ENCODE measurements at places on chromosomes 4 and X.

GRCh38 chr4:2093265-2093664 is 34.1 kb downstream of the NAT8L start:
- DNase-seq: no peak

DNA sequence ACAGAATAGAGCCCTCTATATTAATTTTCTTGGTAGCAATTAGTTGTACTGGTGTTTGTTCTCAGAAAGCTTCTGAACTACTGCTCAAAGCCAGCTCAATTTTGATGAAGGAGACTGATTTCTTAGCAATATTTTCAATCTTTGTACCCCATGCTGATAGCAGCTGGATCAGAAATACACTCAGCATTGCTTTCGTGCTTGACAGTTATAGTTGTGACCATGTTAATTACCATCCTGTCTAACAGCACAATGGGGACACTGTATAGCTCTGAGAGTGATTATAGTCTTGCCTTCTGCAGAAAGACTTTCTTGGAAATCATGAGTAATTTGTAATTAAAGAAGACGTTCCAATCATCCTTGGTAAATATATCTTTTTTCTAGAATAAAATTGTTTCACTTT is 79.7 kb upstream of the GNPDA2 start:
- DNase-seq: no peak

- DNase-seq: no peak
Measured at GRCh38 chr4:21869978-21870745, 78.4 kb downstream of the KCNIP4 start.

GRCh38 chr4:95183656-95184408 is 364.9 kb downstream of the UNC5C start:
- DNase-seq: no peak

- DNase-seq: no peak
Measured at GRCh38 chrX:41142130-41142910, 57.1 kb downstream of the USP9X start.

DNA sequence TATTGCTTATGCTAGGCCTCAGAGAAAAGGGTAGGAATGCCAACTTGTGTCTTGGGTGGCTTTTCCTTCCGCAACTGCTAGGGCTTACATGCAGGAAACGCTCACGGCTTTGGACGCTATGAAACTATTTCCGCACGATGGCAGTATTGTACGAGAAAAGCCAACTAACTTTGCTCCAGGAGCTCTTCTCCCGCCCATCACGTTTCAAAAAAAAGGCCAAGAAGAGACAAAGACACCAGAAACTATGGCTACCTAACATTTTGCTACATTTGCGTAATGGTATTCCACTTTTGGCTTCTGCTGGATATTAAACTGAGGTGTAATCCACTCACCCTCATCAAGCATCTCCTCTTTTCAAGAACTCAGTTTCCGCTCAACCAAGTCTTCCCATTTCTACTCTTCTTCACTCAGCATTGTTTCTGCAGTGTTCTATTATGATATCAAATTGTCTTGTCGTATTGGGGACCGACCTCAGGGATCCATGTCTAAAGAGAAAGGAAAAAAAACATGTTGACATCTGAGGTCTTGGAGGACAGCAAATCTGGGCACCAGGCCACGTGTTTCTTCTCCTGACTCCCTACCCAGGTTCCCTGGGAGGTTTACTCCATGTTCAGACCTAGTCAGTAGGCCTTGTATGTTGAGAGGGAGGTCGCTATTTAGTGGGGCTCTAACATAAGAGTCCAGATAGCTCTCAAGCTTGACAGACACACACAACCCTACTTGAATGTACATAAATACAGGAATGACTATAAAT is 239.4 kb upstream of the STK26 start:
- peak; percentile 60 for DNase-seq

- DNase-seq: no peak
Measured at GRCh38 chrX:38746102-38746501, 55.2 kb upstream of the MID1IP1 start.

- DNase-seq: no peak
Measured at GRCh38 chrX:16992445-16992844, 46.0 kb downstream of the REPS2 start.

GRCh38 chr4:139840773-139841172 is 175.2 kb downstream of the MGST2 start:
- no peak for DNase-seq

GRCh38 chrX:46165411-46165810 is 379.8 kb downstream of the ZNF674 start:
- peak; percentile 37 for DNase-seq

GRCh38 chrX:136210243-136210642 is 41.0 kb downstream of the MAP7D3 start:
- no peak for DNase-seq

GRCh38 chrX:43333543-43333942 is 322.6 kb upstream of the MAOA start:
- no peak for DNase-seq

GRCh38 chrX:153673428-153674218 is at the start of gene PNCK:
TSS of gene PNCK (minus strand) at chrX:153673813. CDS start at chrX:153673076, 737 bp downstream.
- no peak for DNase-seq

DNA sequence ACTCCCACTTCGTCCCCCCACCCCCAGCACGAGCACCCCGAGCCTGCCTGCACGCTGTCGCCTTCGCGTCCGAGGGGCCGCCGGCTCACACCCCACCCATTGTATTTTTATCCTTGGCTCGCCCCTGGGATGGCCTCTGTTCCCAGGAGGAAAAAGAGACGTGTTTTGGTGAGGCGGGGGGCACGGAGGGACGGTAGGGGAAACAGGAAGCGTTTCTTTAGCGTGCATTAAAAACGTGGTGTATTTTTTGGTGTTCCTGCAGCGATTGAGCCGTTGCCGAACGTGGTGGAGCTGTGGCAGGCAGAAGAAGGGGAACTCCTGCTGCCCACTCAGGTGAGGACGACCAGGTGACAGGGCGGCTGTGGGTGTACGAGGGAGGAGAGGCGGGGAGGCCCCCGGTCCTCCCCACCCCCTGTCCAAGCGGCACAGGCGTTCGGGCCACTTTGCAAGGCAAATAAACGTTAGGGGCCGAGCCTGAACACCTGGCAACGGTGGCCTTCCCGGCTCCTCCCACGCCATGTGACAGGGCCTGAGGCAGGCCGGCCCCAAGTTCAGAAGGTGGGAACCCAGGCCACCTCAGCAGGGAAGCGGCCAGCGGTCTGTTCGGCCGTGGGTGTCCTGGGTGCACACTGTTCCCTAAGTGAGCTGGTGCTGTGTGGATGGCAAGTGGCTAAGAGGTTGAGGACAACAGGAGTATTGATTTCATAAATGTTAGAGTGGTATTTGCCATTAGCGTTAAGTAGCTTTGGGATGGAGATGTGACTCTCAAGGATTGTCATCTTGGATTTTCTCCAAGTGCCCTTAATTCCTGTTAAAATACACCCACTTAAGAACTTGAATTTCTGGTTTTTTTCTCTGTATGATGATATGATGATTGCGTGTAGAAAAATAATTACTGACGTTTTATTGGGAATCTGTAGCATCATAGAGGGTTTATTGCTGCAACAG is 1.1 kb downstream of the TMEM131L start:
- no peak for DNase-seq

DNA sequence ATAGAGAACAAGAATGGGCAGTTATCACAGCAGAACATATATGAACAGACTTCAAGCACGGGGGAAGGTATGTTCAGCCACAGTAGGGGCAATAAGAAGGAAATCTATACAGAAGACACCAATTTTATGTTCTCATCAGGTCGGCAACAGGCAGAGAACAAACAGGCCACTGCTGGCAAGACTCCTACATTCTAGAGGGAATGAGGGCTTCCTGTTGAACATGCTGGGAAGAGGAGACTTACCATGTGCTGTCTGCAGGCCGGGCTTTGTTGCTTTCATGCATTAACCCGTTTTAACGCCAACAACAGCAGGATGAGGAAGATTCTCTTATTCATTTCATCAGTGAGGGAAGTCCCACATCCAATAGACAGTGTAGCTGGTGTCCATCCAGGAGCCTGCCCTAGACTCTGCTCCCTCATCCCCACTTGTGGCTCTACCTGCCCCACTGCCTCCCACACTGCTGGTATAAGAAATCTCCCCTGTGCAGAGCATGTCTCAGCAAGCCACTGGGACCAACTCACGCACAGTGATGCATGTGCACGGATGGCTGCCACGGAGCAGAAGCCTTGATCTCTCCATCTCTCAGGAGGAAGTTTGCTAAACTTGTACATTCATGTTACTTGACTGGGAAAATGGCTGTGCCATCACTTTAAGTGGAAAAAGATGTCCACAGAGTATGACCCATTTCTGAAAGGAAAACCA is 84.5 kb downstream of the ACOX3 start:
- DNase-seq: no peak

GRCh38 chrX:107686026-107686425 is 57.7 kb downstream of the PRPS1 start:
- DNase-seq: no peak

- DNase-seq: no peak
Measured at GRCh38 chr4:2961811-2962441, 1.3 kb downstream of the NOP14 start.

GRCh38 chr4:148091896-148092295 is 350.3 kb downstream of the NR3C2 start:
- no peak for DNase-seq

DNA sequence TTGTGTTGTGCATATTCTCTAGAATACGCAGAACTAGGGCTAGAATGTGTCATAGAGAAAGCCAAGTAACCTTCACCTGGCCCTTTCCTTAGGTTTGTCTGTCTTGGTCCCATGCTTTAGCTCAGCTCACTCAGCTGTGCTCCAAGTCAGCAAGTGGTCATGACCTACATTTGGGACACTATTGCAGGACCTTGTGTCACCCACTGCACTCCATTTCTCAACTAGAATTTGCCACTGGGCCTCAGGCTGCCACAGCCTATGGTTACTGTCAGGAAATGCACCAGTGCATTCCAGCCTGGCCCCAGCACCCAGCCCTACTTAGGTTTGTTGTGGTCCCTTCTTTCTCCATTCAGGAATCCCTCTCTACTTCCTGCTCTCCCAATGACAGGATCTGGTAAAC is 7.7 kb upstream of the FGG start:
- DNase-seq: no peak

- DNase-seq: no peak
Measured at GRCh38 chrX:23497919-23498318, 163.3 kb downstream of the PTCHD1 start.

DNA sequence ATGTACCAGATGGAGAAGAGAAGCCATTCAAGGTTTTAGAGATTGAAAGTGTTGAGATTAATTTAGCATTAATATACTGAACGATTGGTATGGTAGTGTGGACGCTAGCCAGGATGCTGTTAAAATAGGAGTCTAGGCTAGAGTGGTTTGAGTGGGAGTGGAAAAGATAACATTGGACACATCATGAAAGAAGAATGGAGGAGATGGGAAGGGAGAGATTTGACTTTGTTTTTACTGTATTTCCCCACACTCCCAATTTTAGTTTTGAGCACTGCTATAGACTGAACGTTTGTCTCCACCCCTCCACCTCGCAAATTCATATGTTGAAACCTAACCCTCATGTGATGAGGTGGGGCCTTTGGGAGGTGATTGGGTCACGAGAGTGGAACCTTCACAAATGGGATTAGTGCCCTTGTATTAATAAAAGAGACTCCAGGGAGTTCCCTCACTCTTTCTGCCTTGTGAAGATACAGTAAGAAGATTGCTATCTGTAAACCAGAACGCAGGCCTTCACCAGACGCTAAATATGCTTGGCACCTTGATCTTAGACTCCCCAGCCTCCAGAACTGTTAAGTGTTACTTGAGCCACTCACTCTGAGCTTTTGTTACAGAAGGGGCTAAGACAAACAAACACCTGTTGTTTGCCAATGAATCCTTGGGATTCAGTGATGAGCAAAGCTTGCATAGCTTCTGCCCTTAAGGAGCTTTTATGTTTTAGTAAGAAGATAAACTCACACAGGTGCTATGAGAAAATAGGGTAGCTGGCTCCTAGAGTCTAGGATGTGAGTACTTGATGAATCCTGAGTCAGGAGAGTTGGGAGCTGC is 25.8 kb downstream of the USP9X start:
- no peak for DNase-seq

GRCh38 chr4:107997794-107998193 is 8.1 kb downstream of the HADH start:
- DNase-seq: no peak

DNA sequence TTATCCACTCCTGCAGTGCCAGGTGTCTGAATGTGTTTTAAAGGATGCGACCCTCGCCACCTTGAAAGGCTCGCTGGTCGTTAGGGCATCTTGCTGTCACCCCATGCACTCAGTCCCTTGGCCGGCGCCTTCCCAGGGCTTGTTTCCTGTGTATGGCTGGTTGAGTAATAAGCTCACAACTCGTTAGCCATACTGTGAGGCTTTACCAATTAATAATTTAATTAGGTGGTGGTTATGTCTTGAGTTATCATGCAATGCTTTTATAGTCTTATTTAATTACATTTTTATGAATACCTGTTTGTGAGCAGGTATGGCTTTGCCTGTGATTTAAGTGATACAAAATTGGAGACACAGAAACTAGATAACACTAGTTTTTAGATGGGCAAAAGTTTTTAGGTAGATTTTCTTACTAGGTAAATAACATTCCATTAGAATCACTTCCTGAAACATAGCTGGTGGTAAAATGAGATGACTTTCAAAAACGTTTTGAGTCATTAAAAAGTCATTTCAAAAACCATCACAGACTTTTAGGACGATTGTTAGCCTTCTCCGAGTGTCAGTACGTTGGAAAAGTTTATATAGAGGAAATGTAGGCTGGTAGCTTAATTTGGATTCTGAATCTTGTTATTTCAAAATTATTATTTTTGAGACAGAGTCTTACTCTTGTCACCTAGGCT is 18.2 kb downstream of the PTTG2 start:
- no peak for DNase-seq

GRCh38 chr4:124904723-124905388 is 192.3 kb upstream of the ANKRD50 start:
- DNase-seq: no peak

GRCh38 chrX:71618303-71618721 is at the start of gene CXCR3:
TSS of gene CXCR3 (minus strand) at chrX:71618511. CDS start at chrX:71618449, 62 bp downstream.
- DNase-seq: no peak

DNA sequence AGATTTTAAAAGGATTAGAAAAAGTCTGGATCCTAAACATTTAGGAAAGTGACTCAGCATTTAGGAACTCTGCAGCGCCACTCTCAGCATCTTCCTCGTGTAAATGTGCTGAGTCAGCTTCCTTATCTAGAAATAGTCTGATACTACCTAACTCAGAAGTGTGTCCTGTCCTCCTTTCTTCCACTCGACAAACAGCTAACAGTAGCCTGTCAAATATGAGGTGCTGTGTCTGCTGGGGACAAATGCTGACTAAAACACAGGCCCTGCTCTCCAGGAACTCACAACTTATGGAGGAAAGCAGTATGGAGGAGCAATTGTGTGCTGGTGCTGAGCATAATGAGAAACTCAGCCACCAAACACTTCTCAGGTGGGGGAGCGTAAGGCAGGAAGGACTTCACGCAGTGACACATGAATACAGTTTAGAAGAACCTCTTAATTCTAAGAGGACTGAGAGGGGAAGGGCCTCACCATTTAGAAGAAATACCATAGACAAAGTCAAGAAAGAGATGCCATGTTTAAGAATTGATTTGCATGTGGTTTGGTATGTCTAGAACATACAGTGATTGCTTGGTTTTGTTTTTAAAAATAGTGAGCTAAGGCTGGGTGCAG is 125.3 kb downstream of the SOWAHB start:
- no peak for DNase-seq

DNA sequence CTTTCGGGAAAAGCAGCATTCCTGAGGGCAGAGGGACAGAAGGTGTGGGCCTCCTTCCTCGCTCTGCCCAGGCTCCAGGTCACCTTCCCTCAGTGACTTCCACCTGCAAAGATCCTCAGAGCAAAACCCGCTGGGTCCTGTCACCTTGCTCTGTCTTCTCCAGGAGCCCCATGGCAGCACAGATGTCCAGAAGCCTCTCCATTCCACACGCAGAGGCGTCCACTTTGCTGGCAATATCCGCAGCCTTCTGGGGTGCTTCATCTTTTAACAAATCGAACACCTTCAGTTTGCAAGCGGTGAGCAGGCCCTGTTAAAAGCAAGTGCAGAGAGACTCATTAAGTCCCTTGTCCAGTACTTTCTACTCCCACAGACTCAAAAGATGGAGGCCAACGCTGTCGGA is 27.3 kb downstream of the ASMTL start:
- DNase-seq: no peak
